Gastroesophageal sphincter (tissue), 4 donors: ENCODE measurements at places on chromosomes 7 and 10. TPM values are rescaled to one million over a fixed set of nuclear protein-coding genes. Genes with fewer than 3 reads are reported as not detected.

DNA sequence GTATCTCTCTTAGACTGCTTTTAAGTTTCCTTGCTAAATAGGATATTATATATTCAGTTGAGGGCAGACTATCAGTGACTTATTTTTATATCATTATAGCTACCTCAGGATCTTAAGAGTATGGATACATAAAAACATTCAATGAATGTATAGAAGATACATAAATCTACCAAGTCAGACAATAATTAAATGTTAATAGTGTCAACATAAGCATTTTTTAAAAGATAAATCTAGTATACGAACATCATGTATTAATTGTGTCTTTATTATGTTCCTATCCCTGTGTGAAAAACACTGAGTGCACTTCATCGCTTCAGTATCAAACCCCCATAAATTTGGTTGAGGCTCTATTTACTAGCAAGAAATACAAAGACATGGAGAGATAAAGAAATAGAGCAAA, 242.8 kb downstream of the CRPPA start:
- no peak for ATAC-seq

GRCh38 chr7:140734096-140734495, 37.6 kb downstream of the NDUFB2 start:
- no peak for ATAC-seq

DNA sequence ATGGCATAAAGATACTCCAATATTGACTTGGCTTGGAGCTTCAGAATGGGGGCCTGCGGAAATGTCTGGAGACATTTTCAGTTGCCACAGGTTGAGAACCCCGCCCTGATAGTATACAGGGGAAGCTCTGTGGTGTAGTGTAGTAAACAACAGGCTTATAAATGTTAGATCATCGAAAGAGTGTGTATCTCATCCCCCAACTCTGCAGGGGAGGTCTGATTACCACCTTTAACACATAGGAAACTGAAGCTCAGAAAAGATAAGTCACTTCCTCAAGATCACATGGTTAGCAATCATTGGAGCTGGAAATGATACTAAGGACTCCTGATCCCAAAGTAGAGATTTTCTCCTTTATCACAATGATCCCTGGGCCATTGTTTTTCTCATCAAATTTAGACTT, 144.5 kb upstream of the BMPER start:
- ATAC-seq: no peak

- no peak for ATAC-seq
These were observed 43.6 kb downstream of the PDGFA start for GRCh38 chr7:475951-476441.

DNA sequence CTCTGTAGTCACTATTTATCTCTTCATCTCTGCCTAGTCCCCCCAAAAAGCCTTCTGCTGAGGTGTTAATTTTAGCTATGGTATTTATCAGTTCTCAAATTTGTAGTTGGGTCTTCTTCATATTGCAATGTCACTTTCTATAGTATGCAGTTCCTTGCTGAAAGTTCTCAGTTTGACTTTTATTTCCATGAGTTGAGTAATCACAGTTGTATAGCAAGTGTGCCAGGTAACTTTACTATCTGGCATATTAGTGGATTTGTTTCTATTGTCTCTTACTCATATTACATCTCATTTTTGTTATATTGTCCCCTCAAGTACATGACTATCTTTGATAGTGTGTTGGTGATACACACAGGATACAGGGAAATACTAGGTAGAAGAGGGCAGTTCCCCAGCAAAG, 152.8 kb downstream of the CUBN start:
- no peak for ATAC-seq

DNA sequence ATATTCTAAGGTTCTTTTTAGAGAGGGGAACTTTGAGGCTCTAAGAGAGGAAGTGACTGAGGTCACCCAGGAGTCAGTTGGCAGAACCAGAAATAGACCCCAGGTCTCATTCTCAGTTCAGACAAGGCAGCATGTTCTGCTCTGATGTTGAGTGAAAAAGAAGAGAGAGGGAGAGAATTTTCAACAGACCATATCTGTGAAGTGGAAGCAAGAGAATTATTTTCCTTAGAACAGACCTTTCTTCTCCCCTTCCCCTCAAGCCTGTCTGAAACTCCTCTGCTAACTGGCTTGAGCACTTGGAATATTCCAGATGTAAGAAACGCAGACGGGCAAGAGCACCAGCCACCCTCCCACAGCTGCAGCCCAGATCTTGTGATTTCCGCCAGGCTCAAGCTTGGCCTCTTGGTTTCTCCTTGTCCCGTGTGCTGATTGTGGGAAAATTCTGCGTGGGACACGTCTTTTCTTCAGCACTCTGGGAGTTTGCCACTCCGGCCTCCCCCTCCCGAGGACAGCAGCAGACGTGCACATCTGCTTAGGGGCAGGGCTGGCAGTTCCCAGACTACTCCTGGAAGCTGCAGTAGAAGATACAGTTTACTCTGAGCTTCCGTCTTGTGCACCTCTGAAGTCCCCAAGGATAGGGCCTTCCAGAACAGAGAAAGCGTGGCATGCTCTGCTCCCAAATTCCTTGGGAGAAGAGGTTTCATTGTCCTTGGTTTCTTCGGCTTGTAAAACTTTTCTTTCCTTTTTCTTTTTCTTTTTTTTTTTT, 22.7 kb upstream of the IKZF1 start:
- no peak for ATAC-seq

GRCh38 chr10:86868353-86868752, 89.1 kb downstream of the MMRN2 start:
- ATAC-seq: no peak

HERPUD2 gene
- total RNA-seq: 35.3 TPM

LRRN3 gene
- total RNA-seq: 0.40 TPM
